ENCODE measurements at places on chromosomes 4 and X. TPM values are rescaled to one million over a fixed set of nuclear protein-coding genes. Genes with fewer than 3 reads are reported as not detected.

- H3K27me3 ChIP-seq, result peaks cover 99% of the 10 kb centered on the region
- no peak for DNase-seq
- H3K36me3 ChIP-seq, result no peaks in the 10 kb centered on the region
- no peak overlapping the region for H3K4me3 ChIP-seq
- peaks cover 65% of the 10 kb centered on the region for H3K4me1 ChIP-seq
These were observed 5.0 kb downstream of the MSX1 start for GRCh38 chr4:4864443-4864939.

- DNase-seq, result no peak
- H3K4me1 ChIP-seq, result no peaks in the 10 kb centered on the region
- H3K36me3 ChIP-seq, result no peaks in the 10 kb centered on the region
- no peak within 1 kb of the TSS for H3K27ac ChIP-seq
These were observed at the start of gene ARSH for GRCh38 chrX:3006495-3006894. TSS of gene ARSH (plus strand) at chrX:3006546. CDS start at chrX:3006613, 67 bp downstream.

DNA sequence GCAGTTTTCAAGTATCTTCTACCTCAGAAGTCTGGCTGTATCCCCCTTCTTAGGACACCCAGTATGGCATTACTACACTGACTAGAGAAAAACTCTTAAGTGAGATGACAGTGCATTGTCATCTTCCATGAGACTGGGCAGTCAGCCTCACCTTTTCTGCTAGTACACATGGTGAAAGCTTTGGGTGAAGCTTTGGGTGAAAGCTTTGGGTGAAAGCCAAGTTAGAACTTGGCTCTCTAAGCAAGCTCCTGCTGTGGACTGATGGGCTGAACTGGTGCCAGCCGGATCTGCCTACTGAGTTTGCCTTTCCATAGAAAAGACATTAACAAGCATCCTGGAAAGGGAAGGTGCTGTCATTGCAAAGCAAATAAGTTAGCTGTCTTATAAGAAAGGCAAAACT is 8.8 kb downstream of the EPHA5 start:
- H3K4me3 ChIP-seq, result no peak overlapping the region
- no peaks in the 10 kb centered on the region for H3K4me1 ChIP-seq
- no peaks in the 10 kb centered on the region for H3K36me3 ChIP-seq
- DNase-seq, result no peak
- H3K27ac ChIP-seq, result no peak overlapping the region

- H3K27me3 ChIP-seq, result no peaks in the 10 kb centered on the region
- no peak overlapping the region for H3K4me3 ChIP-seq
- no peak overlapping the region for H3K27ac ChIP-seq
- no peak for DNase-seq
These were observed 25.5 kb upstream of the CBLL2 start for GRCh38 chrX:22247169-22247568.

The BEND2 gene
- not detected for total RNA-seq

Measured in sigmoid colon (tissue), 7 donors.